ENCODE measurements at places on chromosomes 3 and 15.
A peak's percentile ranks its signal among the peaks of the same experiment; 100 is the strongest.

GRCh38 chr3:52026041-52026440, 30.3 kb downstream of the DUSP7 start:
- peak; percentile 22 for DNase-seq

- DNase-seq, result no peak
Measured at GRCh38 chr15:73239564-73240215, 129.1 kb downstream of the HCN4 start.

GRCh38 chr3:156582532-156583183, 27.7 kb upstream of the SSR3 start:
- DNase-seq, result no peak

- peak; percentile 32 for DNase-seq
Measured at GRCh38 chr3:157078131-157078810, 81.7 kb downstream of the CCNL1 start.

DNA sequence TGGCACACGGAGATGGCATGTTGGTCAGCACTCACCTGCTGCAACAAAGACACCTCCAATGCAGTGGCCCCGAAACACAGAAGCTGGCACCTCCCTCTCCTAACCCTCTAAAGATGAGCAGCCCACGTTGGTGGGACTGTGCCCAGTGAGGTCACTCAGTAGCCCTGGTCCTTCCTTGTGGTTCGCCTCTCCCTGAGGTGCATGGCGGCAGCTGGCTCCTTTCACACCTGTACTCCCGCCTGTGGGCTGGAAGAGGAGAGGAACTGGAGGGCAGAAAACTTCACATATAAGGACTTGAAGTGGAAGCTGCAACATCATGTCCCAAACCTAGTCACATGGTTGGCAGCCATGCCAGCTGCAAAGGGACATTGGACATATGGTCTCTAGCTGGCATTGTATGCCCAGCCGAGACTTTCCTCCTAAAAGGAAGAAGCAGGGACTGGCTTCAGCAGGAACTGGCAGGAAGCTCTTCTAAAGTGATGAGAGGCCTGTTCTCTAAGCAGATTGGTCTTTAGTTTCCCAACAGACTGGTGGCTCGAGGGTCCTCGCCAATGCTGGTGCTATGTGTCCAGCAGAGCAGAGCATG, 10.8 kb upstream of the C3orf22 start:
- no peak for DNase-seq

DNA sequence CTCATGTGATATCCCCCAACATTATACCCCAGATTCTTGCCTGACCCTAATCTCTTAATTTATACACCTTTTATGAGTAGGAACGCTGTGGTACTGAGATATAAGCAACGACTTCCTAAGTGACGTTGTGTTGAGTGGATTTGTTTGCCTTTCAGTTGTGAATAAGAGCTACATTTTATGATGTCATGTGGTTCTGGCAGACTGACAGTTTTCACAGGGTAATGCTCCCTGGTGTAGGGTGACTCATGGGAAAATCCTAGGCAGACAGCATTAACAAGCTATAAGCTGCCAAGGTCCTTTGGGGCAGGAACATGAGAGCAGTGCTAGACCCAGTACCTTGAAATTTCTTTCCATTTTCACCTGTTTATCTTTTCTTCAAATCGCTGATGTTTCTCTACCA, 11.2 kb downstream of the C3orf52 start:
- peak; percentile 78 for DNase-seq

DNA sequence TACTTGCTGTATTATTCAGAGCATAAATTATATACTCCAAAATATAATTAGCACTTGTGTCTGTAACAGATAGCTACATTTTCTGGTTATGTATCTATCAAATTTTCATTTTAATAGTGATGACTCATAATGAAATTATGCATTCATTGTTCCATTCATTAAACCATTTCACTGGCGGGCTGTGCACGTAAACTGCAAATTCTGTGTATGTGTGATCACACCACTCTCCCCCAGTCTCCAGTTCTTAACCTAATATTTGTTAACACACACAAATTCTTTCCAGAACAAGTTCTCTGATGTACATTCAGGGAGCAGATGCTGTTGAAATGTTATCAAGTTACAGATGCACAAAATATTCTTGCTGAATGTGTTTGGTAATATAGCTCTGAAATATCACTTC, 3.8 kb upstream of the KCNMB2 start:
- no peak for DNase-seq

DNA sequence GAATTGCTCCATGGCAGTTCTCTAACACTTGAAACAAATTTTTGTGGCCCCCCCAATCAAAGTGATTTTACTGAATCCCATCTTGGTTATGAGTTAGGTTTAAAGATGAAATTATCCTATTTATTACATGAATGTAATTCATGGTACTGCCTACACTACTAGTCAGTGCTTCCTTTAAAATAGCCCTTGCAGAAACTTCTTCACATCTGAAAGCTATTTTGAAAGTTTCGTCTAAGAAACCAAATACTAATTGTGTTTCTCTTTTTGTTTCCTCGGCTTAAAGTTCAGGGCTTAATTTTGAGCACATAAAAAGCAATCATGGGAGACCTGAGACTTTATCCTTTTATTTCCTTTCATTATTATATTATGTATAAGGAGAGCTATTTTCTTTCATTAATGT, 72.1 kb downstream of the PLOD2 start:
- no peak for DNase-seq

DNA sequence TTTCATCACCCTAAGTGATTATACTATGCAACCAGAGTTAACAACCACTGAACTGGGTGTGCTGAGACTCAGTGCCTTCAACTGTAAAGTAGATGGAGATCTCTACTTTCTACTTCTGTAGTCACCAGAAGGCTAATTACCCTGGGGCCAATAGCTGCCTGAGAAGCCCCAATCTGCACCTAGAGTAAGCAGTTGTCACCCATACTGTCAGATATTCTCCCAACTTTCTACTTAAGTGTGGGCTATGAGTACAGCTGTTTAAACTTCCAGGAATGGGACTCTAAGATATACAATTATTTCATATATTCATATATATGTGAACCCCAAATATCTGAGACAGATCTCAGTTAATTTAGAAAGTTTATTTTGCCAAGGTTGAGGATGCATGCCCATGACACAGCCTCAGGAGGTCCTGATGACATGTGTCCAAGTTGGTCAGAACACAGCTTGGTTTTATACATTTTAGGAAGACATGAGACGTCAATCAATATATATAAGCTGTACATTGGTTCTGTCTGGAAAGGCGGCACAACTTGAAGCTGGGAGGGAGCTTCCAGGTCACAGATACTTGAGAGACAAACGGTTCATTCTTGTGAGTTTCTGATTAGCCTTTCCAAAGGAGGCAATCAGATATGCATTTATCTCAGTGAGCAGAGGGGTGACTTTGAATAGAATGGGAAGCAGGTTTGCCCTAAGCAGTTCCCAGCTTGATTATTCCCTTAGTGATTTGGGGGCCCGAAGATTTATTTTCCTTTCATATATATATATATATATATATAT, 41.9 kb downstream of the CCNL1 start:
- no peak for DNase-seq

DNA sequence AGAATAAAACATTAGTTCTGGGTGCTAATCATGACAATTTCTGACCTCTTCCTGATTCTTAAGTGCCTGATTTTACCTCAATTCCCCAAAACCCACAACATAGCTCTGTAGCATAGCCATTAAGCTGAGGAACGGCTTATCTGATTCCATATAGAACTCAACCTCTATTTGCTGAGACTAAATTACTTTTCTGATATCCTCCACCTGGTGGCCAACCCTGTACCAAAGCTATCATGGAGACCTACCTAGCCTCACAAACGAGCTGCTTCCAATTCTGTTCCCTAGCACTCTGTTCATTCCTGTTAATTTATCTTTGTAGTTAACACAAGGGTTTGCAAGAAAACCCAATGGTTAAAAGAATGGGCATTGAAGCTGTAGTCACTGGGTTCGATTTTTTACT, 245.2 kb downstream of the PLOD2 start:
- DNase-seq, result no peak

GRCh38 chr3:43790060-43790459, 99.3 kb downstream of the ABHD5 start:
- no peak for DNase-seq

DNA sequence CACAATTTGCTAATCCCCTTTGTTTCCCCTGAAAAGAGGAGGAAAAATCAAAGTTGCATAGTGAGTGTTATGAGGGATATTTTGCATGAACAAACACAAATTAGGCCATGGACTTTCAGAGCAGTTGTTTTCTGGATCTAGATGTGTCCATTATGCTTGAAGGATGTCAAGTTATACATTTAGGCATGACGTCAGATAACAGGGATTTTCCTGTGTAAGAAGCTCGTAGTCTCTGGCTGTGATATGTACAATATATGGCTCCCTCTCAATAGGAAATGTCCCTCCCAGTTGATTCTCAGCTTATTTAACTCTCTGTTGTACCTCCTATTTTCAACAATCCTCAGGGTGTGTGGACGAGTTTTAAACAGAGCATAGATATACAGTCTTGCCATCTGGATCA, 171.0 kb downstream of the RBMS3 start:
- no peak for DNase-seq

- no peak for DNase-seq
Measured at GRCh38 chr3:149332771-149333170, 665 bp downstream of the TM4SF18 start.

- DNase-seq, result no peak
Measured at GRCh38 chr15:101765772-101766456, 37.4 kb upstream of the OR4F6 start.

DNA sequence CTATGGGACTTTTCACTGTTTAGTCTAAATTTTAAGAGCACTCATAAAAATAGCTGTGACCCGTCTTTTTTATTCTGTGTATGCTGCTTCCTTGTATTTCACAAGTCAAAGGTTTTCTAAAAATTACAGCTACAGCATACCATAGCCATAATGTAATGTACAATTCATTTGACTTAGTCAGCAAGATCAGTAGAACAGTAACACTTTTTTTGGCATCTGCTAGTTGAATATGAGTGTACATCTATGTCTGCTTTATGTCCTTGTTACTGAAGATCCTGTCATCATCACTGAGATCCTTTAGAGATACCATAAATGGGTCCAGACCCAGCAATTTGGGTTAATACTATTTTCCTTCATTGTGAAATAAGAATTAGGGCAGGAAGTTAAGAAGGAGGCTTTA, 42.2 kb downstream of the CMSS1 start:
- no peak for DNase-seq

GRCh38 chr3:194265505-194265892, 85.6 kb downstream of the CPN2 start:
- DNase-seq, result peak; percentile 27

DNA sequence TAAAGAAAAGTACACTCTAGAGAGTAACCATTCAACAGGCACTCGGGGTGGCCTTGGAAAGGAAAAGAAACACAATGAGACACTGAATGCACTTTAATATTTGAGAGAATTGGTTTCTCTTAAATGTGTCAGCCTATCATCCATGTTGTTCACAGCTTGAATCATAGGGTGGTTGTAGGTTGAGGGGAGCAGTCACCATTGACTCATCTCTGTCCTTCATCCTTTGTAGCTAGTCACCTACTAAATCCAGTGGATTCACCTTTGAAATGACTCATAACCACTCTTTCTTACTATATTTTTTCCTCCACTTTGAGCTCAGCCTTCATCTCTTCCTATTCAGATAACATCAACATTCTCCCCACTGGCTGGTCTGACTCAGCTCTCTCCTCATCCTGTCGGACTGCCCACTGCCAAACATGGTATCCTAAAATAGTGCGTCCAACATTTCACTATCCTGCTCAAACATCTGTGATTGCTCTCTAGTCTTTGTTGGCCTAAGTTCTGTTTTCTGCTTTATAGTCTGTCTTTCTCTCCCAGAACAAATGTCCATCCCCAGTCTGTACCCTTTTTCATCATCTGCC, 182.7 kb upstream of the GADL1 start:
- DNase-seq, result no peak

DNA sequence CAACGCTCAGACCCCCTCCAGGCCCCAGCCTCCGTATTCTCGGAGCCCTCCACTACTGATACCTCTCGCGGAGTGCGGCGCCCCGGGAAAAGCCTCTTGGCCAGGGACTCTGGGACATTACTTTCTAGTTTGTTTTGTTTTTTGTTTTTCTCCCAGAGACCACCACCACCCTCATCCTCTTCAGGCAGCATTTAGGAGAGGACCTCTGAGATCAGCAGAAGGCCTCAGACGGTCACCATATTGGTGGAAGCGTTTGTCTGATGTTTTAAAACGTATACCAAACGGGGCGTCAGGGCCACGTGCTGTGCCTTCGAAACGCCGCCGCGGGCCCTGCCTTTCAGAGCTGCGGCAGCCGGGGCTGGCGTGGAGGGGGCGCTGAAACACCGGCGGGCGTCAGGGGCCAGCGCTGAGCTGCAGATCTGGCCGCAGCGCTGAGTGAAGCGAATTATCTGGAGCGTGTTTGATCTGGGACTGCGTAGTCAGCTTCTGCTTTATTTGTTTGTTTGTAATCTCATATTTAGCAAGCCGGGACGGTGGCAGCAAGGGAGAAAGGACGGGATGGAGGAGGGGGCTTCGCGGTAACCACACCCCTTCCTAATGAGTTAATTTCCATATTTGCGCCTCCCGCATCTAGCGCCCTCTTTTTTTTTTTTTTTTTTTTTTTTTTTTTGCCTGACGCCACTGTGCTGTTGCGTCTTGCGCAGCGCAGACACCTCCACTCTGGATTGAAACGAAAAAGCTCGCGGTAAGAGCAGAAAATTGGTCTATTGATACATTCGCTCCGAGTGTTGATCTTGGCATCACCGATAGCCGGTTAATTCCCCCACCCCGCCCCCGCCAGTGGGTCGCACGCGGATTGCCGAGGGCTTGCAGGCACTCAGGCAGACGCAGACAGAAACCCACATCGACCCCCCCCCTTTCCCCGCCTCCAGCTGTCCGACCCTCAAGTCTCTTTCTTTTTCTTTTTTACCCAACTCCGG, 14.9 kb downstream of the SOX2 start:
- no peak for DNase-seq

- DNase-seq, result no peak
Measured at GRCh38 chr3:64410226-64410625, 185.0 kb upstream of the PRICKLE2 start.

DNA sequence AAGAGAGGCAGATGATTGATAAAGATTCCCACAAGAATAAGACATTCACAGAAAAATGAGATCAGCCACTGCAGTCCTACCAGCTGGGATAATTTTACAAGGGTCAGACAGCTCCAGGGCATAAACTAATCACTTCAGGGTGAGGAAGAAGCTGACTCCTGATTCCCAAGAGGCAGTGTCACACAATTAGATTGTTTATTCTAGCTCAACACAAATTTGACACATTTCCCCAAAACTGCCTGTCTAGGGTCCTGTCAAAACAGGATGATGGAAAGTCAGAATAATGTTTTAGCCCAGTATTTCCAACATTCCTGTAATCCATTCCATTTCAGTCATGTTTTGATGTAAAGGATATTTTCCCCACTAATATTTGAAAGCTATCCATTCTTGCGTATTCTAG, 110.8 kb downstream of the TNIK start:
- DNase-seq, result no peak

- DNase-seq, result no peak
Measured at GRCh38 chr15:101221902-101222301, 29.9 kb downstream of the CHSY1 start.

GRCh38 chr15:62561059-62561519, 396.0 kb upstream of the C2CD4B start:
- no peak for DNase-seq

GRCh38 chr3:10926256-10926810, 66.2 kb upstream of the SLC6A1 start:
- DNase-seq, result no peak
